Ammon's horn (tissue), 1 donor: ENCODE measurements at places on chromosomes 7 and 10.

DNA sequence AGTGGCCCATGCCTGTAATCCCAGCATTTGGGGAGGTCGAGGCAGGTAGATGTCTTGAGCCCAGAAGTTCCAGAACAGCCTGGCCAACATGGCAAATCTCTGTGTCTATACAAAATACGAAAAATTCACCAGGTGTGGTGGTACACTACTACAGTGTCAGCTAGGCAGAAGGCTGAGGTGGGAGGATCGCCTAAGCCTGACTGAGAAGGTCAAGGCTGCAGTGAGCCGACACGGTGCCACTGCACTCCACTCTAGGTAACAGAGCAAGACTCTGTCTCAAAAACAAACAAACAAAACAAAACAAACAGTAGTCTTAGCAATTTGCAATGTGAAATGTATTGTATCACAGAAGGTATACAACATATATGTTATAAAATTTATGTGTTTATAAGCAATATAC, 348.0 kb downstream of the SEMA3D start:
- DNase-seq: no peak

- DNase-seq: no peak
These were observed 30.4 kb downstream of the PDLIM1 start for GRCh38 chr10:95260397-95260881.

DNA sequence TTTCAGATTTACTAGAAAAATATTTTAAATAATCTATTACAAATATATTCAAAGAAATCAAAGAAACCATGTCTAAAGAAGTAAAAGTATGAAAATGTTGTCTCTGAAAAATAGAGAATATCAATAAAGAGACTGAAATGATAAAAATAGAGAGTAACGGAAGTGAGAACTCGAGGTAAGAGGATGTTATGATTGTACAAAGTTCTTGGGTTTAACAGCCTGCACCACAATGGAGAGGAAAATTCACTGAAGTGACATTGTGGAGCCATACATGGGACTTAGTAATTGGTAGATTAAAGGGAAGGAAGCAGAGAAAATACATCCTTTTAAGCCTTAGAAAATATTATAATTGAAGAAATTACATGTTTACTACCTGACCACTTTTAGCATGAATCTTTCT, 77.9 kb downstream of the THSD7A start:
- no peak for DNase-seq

DNA sequence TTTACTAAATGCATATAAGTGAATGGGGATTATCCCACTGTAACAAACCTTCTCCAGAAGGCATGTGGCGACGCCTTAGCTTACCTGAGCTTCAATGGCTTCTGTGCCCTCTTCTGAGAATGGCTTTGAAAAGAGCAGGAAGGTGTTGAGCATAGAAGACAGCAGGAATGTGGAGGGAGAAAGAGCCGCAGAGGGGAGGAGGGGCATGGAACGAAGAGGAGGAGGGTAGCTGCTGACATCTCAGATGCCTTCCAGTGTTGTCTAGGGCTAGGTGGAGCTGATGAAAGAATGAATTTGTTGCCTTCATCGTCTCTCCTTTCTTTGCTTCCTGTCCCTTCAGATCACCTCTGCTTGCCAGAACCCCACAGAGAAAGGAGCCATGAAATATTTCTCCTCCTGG, 86.2 kb downstream of the ITIH5 start:
- no peak for DNase-seq

DNA sequence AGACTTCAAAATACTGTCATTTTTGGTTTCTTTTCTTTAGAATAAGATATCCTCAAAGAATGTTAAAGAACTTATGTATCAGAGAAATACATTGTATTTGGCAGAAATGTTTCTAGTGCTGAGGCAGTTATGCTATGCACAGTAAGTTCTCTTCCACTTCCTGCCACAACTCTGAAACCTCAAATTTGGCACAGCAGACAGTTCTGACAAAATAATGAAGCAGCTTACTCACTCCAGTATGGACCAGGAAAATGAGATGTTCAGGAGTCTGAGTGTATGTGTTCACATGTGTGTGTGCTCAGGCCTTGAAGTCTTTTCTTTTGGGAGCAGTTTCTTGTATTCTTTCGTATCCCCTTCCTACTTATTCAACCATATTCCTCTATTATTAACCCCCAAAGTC, 197.0 kb upstream of the AGK start:
- no peak for DNase-seq

DNA sequence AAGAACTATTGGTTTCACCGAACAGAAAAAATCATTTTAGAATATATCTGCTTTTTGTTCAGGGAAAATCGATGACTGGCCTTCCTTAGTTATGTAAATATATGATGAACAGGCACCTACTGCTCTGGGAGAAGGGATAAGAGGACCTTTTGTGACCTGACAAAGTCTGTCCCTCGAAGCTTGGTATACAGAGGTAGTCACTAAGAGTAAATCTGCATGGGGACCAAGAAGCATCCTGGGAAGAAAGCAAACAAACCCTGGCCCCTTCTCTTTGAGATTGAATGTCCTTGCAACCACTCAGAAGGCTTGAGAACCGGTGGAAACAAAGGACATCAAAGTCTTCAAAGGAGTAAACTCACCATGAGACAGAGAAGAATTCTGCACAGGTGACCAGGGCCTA, 52.3 kb downstream of the SKIDA1 start:
- DNase-seq: no peak

GRCh38 chr10:14328881-14329672, 1.6 kb downstream of the FRMD4A start:
- DNase-seq: no peak

DNA sequence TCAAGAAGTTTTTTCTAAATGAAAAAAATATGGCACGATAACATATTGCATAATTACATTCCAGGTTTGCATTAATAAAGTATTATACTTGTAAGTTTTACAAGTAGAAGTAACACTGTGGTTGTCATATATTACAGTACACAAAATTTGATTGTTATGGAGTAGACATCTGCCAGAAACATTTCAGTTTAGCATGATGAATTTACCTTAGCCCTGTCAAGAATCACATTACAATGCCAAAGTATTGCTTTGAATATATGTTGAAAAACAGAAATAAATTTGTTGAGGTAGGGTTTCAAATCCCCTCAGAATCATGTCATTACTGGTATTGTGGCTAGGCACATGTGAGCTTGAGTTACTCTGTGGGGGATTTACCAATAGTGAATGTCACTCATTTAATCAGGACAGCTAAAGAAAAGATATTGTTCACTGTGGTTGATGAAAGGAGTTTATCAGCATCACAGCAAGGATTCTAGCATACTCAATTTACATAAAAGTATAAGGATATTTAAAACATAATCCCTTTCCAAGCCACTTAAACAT, 112.1 kb downstream of the MDFIC start:
- no peak for DNase-seq

- DNase-seq: no peak
These were observed 36.2 kb downstream of the AGAP4 start for GRCh38 chr10:45811075-45811474.

DNA sequence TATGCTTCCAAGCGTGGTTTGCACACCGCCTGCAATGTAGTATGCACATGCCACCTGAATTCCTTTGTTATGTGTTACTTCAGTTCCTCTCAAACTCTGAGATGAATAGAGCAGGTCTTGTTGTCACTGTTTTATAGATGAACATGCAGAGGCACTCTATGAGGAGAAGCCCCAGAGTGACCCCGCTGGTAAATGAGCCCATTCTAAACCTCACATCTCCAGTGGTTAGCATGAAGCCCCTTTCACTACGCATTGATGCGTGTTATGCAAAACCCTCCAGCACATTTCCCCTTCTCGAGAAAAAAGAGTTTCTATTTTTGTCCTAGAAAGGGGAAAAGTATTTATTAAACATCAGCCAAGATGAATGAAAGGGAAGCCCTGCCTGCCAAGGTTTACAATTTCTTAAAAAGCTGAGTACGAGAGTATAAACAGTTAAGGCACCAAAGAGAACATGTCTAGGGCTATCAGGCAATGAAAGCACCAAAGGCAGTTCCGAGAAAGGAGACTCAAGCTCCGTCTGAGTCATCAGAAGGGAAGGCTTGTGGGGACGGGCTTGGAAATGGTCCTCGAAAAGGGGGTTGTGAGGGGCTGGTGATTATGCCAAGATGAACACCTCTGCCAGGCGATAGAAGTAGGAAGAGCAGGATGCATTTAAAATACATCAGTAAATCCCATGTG, 58.7 kb upstream of the PFKP start:
- DNase-seq: no peak

GRCh38 chr10:74900297-74900696, 73.9 kb downstream of the KAT6B start:
- DNase-seq: no peak

GRCh38 chr7:131621652-131622051, 65.2 kb upstream of the PODXL start:
- no peak for DNase-seq

DNA sequence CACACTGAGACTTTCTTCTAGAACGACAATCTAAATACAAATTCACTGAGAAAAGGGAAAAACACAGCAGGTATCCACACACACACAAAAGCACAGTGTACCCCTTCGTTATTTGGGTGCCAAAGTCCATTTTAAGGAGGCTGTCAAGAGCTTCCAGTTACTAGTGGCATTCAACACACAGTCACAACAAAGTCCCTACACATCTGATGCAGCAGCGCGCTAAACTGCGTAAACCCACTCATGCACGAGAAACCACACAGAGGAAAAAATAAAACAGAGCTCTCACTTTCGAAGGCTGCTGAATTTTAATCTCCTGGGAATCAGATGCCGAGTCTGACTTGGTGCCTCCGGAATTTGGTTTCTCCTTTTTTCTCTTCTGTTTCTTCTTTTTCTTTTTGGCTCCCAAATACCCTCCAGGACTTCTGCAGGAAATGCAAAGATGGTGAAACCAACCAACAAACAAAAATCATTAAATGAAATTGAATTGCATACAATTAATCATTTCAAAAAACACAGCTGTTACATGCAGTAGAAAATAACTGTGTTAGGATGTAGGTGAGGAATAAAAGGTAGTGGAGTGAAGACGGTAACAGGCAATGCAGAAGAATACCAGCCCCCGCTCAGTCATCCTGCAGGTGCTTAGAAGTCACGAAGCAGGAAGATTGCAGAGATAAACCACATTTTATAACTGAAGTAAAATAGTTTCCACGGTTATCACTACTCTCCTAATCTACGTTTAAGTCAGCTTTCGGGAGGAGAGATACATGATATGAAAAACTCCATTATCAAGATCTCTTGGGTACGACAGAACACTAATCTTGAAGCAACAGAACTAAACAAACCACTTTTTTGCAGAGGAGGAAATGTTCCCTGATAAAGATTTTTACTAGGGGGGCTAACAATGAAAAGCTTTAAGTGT, 27.1 kb downstream of the NMT2 start:
- peak; percentile 43 for DNase-seq

DNA sequence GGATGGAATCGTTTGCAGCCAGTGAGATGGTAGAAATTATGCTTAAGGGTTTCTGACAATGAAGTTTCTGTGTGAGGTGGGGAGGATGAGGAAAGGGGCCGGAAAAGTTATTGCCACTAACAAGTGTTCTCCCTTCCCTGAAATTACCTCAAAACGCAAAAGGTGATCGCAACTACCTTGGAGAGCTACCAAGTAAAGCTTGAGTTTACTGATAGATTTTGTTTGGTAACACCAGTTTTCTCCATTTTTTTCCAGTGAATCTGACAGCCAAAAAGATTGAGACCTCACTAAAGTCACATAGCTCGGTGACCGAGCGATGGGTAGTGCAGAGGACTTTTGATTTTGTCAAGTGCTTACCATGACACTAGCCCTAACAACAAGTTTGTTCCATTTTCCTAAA, 1.6 kb downstream of the SUV39H2 start:
- DNase-seq: no peak

GRCh38 chr10:46323176-46323575, 36.4 kb downstream of the ANTXRL start:
- no peak for DNase-seq

DNA sequence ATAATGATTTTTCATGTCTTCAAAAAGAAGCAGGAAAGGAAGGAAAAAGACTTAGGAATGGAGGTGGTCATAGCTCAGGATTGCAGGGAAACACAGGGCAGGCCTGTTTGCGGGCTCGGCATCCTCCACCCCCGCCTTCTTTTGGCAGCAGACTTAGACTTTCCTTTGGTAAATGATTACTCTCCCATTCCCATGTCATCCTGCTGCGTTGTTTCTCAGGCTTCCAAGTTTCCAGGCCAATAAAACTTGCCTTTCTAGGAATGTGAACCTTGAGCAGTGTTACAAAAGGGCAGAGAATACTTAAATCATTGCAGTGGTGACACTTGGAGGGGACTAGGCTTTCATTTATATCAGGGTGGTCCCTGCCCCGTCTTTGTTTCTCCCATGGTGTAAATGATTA, 34.0 kb upstream of the DGKB start:
- DNase-seq: peak; percentile 40

DNA sequence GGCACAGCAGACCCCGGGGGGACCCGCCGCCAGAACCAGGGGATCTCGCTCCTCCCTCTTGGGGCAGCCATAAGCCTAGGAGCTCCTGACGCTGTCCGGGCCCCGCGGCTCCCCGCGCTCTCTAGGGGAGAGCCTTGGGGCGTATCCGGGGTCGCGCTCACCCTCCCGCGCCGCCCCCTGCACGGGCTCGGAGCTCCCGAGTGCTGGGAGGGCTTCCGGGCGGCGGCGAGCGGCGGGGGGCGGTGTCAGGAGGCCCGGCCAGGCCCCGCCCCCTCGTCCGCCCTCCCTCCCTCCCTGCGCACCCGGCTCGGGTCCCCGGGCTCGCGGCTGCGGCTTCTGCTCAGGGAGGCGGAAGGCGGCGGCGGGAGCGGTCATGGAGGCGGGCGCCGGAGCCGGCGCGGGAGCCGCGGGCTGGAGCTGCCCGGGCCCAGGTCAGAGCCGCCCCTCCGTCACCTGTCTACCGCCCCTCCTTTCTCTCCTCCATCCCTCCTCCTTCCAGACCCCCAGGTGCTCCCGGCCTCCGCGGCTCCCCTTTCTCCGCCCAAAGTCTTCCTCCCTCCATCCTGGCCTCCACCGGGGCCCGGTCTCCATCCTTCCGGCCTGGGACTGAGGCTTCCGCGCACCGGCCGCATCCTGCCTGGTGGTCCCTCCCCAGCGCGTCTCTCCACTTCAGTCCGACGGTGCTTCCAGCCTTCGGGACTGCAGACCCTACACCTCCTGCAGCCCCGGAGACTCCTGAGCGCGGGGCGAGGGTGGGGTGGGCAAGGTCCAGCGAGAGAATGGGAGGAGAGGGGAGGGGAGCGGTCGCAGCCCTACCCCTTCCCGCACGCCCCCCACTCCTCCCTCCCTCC, at the start of gene CCDC136:
TSS of gene CCDC136 (plus strand) at position 848 of the 851 bp plus-strand sequence. CDS start 444 bp downstream, outside the sequence.
- peak; percentile 72 for DNase-seq

- no peak for DNase-seq
These were observed 32.6 kb downstream of the EXOC6 start for GRCh38 chr10:92880917-92881316.

- no peak for DNase-seq
These were observed 35.4 kb upstream of the CDK14 start for GRCh38 chr7:90560730-90561129.

DNA sequence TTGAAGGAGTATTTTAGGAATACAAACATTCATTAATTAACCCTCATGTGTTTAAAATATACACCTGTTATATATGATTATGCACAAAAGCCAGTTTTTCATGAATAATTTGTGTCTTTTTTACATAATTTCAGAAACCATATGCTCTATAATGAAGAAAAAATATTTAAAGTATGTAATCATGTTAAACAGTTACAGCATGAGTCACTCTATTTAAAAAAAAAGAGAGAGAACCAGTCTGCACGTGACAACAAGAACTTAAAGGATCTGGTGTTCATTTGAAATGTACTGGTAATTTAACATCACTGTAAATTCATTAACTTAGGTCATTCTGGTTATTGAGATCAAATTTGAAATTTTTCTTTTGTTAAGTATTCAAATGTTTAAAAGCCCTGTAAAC, 228.5 kb downstream of the CACNB2 start:
- no peak for DNase-seq
